ENCODE measurements at places on chromosomes 6 and 20.

DNA sequence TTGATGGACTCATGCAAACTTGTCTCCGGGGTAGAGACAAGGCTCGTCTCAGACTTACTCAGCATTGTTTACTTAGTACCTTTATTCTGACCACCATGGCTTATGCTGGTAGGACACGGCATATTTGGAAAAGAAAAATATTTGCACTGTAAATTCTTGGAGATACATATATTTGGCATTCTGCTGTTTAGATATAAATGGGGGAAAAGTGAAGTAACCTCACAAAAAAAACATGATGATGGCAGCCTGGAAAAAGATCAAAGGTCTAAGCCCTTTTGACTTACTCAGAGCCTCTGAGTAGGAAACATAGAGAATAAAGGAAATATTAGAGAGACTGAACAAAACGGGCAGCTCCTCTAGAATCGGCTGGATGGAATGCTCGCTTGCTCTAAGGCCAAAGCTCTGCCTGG, 32.5 kb downstream of the PDE10A start:
- no peak for DNase-seq

DNA sequence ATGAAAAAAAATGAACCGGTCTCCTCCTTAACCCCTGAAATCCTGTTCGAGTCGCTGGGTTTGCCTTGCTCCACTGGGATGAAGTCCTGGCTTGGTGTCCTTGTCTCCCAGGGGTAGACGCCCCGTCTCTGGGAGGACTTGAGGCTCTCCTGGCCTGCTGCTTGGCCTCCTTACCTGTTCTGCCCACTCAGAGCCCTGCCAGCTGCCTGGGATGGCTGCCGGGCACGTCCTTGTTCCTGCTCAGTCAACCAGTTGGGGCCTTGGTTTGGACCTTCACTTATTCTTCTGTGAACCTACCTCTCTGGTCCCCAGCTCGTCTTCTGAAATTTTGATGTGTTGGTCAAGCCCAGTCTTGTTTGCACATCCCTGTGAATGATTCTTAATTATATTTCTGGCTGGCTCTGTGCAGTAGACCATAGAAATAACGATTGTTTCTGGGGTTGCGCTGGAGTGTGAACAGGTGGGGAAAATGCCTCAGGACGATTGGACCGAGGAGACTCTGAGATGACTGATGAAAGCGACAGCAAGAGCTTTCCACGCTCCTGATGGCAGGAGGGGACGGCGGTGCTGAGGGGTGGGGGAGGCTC, 126.5 kb upstream of the ESR1 start:
- no peak for DNase-seq

DNA sequence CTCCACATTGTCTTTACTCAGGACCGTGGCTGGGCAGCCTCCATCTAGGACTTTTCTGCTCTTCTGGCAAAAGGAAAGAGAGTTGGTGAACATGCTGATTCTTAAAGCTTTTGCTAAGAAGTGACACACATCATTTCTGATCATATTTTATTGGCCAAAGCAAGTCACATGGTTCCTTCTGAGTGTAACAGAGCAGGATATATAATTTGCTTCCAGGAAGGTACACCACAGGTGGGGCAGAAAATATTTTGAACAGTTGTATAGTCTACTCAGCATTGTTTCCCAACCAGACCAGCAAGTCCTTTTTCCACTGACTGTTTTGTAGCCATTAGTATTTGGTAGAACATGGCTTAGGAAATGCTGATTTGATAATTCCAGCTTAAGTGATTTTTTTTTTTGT, 73.5 kb downstream of the AKAP7 start:
- no peak for DNase-seq

GRCh38 chr6:92259171-92259570, 1160.2 kb downstream of the EPHA7 start:
- DNase-seq: no peak

DNA sequence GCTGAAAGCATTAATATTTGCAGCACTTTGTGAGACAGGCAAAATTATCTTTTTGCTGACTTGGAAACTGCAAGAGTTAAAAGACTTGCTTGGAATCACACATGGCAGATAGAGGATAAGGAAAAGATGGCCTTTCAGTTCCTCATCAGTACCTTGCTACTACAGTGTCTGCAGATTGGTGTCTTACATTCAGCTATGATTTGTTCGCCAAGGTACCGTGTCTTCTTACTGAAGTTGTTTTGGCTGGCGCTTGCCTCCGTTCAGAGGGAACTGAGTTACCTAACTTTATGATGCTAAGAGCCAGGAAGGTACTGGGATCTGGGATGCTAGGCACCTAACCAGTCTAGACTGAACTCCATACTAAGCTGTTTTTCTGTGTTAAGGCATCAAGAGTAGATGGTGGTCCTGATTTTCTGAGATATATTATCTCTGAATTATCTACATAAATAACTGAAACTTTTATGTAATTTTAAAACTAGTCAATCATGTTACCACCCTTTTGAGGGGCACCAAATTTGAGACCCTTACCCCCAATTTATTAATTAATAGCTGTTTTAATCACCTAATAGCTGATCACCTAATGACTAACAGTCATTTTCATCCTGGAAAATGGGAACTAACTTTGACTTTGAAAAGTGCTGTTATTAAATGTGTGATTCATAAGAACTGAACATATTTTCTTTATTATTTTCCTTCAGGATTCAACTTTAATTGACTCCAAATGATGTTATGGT, 2.5 kb downstream of the WTAP start:
- DNase-seq: no peak

DNA sequence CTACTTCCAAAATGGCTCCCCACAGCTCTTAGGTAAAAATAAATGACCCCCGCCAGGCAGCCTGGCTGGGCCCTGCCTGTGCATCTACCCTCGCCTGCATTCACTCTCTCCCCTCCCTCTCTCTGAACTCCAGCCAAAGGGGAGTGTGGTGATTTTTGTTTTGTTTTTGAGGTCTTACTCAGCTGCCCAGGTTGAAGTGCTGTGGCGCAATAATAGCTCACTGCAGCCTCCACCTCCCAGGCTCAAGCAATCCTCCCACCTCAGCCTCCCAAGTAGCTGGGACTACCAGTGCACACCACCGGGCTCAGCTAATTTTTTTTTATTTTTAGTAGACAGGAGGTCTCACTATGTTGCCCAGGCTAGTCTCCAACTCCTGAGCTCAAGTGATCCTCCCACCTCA, 15.8 kb downstream of the NFATC2 start:
- no peak for DNase-seq

DNA sequence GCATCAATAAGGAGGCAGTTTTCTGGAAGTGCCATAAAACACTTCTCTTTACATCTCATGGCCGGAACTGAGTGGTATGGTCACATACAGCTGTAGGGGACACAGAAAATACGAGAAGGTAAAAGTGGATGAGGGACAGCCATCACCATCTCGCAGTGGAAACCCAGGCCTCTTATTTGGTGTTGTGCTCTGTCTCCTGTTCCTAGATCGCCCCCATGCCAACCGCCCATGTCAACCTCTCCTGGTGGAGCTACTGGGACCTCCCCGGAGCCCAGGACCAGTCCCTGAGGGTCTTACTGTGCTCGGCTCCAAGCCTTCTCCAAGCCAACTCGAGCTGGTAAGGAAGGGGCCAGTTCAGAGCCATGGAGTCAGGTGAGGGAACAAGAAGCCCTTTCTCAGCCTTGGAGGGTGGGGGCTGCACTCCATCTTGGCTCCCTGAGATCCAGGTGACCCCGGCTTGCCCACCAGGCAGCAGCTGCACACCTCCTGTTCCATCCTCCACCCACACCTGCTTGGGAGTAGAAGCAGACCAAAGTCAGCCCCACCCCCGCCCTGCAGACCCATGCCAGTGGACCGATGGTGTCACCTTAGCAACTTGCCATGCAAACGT, 149.0 kb upstream of the CST7 start:
- no peak for DNase-seq

- DNase-seq: peak; percentile 32
These were observed 77.7 kb upstream of the SLC22A23 start for GRCh38 chr6:3534599-3534998.

GRCh38 chr6:108441141-108441540, 119.6 kb upstream of the FOXO3 start:
- no peak for DNase-seq

- no peak for DNase-seq
These were observed 18.7 kb downstream of the GLO1 start for GRCh38 chr6:38684237-38684636.

GRCh38 chr20:17735206-17735804, 35.5 kb downstream of the BANF2 start:
- DNase-seq: no peak

DNA sequence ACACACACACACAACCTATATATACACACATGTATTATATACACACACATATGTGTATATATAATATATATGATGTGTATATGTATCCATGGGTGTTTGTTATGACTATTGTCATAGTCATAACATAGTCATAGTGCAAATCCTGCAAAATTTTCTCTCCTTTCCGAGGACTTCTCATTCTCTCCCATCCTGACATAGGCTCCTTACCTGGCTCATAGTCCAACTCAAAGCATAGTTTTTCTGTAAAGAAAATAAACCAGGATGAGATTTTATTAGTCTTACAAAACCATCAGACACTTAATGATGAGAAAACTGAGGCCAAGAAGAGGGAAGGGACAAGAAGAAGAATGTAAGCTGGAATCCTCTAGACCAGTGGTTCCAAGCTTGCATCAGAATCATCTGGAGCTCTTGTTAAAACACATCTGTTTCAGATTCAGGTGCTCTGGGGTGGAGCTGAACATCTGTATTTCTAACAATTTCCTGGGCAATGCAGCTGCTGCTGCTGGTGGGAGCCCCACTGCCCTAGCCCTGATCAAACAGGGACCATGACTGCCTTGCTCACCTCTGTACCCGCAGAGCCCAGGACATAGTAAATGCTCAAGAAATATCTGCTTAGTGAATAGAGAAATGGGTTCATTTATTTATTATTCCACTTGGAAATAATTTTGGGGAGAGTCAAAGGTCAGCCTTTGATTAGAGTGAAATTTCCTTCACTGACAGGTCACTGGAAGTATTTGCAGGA, 5.3 kb downstream of the TRIM10 start:
- no peak for DNase-seq

DNA sequence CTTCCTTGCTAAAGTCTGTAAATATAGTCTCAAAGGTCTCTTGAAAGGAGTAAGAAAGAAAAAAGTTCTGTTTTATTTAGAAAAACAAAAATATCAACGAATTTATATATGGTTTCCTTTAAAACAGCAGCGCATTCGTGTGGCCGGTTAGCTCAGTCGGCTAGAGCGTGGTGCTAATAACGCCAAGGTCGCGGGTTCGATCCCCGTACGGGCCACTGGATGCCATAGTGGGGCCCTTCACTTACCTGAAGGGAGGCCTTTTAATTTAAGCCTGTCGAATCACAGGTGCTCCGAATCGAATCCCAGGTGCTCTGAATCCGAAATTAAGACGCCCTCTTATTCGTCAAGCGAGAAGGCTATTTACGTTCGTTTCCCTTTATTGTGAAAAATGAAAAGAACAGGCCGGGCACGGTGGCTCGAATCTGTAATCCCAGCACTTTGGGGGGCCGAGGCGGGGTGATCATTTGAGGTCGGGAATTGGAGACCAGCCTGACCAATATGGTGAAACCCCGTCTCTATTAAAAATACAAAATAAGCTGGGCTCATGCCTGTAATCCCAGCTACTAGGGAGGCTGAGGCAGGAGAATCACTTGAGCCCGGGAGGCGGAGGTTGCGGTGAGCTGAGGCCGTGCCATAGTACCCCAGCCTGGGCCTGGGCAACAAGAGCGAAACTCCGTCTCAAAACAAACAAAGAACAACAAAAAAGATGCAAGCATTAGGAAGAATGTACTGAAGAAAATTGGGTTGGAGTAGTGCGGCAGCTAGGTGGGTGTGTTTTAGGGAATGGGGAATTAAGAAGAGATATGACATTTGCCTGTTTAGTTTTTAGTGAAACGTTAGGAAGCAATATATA, 195.8 kb upstream of the ZNF184 start:
- no peak for DNase-seq

DNA sequence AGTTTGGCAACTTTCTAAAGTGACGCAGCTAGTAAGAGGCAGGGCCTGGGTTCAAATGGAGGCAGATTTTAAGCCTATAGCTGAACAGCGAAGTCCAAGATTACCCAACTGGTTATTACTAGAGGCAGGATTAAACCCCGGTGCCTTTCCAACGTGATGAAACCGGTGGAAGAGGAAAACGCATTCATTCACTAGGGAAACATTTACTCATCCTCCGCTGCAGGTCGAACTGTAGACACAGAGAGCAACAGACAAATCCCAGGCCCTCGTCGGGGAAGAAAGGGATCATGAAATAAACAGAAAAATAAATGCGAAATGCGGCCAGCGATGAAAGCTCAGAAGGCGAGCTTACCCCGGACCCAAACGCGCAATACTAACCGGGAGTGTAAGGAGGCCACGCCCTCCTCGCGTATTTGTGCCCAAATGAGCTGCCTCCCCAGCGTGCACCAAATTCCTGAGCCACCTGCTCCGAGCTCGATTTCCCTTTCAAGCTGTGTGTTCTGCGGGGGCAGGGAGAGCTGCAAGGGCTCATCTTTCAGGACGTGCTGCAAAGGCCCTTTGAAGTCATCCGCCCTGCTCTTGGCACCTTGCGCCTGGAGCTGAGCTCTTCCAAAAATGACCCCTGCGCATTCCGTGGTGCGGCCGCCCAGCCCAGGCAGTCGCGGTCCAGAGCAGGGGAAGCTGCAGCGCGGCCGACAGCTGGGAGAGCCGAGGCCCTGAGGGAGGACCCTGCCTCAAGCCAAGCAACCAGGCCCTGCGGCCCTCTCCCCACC, 46.9 kb downstream of the PDYN start:
- DNase-seq: no peak

DNA sequence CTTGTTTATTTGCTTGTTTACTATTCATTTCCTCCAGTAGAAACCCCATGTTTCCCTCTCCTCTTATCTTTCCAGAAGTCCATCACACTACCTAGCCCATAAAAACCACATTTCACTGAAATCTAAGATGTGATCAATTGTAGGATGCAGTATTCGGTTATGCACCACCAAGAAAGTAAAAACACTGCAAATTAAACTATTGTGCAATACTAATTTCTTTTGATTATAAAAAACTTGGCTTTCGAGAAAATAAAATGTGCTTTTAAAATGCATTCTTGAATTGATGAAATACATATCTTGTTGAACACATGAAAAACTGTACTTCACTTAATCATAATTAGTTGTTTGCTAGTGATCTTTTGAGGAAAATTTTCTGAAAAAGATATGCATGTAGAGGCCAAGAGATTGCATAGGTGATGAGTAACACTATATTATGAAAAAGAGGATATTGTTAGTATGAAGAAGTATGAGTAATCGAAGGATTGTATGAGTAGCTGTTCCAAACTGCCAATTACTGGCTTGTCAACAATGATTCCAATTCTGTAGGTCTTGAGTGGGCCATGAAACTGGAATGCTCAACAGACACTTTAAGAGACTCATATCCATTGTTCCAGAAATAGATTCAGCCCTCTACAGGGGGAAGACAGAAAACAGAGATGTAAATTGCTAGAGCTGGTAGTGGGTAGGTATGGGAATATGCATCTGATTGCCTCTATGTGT, 79.7 kb downstream of the RNF217 start:
- no peak for DNase-seq

- no peak for DNase-seq
These were observed 130.9 kb downstream of the AGPAT4 start for GRCh38 chr6:161142957-161143296.

GRCh38 chr6:27161946-27162603, 85.4 kb upstream of the PRSS16 start:
- DNase-seq: no peak
